ENCODE measurements at places on chromosomes 3 and 15. TPM values are rescaled to one million over a fixed set of nuclear protein-coding genes. Genes with fewer than 3 reads are reported as not detected.

CCR8 gene
- not detected for total RNA-seq

LRRC3B gene
- not detected for total RNA-seq

TMEM212 gene
- not detected for total RNA-seq

ACTR8 gene
- 14.0 TPM for total RNA-seq

SPINK8 gene
- total RNA-seq = not detected
